Esophagus muscularis mucosa (tissue), 4 donors: ENCODE measurements at places on chromosomes 7 and 10. TPM values are rescaled to one million over a fixed set of nuclear protein-coding genes. Genes with fewer than 3 reads are reported as not detected.
A peak's percentile ranks its signal among the peaks of the same experiment; 100 is the strongest.

GRCh38 chr10:58909881-58910280 is 266.6 kb upstream of the PHYHIPL start:
- no peak for DNase-seq

The FRA10AC1 gene
- total RNA-seq, result 10.6 TPM

The ADAM12 gene
- total RNA-seq, result 1.2 TPM

The SCART1 gene
- 0.65 TPM for total RNA-seq

The ZNF22 gene
- total RNA-seq, result 17.5 TPM

- no peak for DNase-seq
These were observed 110.1 kb downstream of the JAZF1 start for GRCh38 chr7:28070297-28071055.

DNA sequence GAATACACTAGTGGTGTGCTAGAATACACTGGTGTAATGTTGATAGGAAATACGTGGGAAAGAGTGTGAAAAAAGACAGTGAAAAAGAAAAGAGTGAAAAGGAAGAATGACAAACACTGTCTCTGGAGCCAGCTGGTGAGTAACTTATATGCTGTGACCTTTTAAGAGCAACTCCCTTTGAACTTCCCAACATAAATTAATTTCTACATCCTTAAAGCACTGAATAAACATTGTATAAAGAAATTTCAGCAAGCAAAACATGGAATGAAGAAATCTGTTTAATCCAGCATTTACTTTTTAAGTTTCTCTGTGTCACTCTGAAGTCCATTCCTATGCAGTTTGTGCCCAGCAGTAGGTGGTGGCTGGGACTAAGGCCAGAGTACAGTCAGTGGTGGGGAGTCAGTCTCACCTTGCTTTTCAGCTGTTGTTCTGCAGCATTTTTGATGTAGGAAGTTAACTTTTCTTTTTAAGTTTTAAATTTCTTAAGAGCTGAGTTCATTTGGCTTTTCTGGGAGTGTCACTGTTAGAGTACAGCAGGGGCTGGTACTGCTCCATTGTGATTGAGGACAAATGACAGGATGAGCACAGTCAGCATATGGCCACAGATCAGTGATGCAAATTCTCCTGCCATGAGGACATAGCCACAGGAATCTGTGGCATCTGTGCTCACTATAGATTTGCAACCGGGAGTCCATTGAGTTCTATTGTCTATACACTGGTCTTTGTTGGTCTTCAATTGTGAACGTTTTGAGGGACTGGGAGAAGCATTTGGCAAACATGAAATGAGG is 321.8 kb downstream of the ZNF248 start:
- DNase-seq, result no peak

DNA sequence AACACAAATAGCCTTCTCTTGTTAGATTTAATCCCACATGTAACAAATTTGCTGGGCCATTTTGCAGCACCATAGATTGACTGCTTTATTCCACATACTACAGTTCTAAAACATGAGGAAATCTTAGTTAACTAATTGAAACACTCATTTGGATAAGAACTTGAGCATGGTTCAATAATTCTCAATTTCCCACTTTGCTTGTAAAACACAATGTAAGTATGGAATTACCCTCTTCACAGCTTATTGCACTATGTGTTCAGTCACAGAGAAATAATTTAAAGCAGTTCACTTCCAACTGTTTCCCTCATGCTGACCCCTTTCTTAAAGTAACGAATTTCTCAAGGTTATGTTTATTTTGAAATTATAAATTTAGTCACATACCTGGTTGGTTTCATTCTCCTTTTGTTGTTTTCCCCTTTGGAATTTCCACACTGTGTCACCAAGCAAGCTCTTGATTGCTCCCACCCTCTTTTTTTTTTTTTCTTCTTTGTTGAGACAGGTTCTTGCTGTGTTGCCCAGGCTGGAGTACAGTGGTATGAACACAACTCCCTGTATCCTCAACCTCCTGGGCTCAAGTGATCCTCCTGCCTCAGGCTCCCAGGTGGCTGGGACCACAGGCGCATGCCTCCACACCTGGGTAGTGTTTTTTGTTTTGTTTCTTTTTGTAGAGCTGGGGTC is 425.4 kb downstream of the EXOC4 start:
- DNase-seq, result no peak

- DNase-seq, result no peak
These were observed 366.6 kb upstream of the PFKP start for GRCh38 chr10:2700626-2701305.

- DNase-seq, result no peak
These were observed 199.3 kb downstream of the PRKG1 start for GRCh38 chr10:51273574-51273973.

- DNase-seq, result no peak
These were observed 210.9 kb upstream of the VSTM2A start for GRCh38 chr7:54331311-54331710.

- DNase-seq, result peak; percentile 99
These were observed 1.7 kb upstream of the ETV1 start for GRCh38 chr7:13990984-13991790.

The ANKRD30A gene
- not detected for total RNA-seq

GRCh38 chr10:71553432-71553831 is 156.7 kb downstream of the CDH23 start:
- no peak for DNase-seq

The CNPY1 gene
- not detected for total RNA-seq

The NCF1 gene
- total RNA-seq, result 7.0 TPM

- DNase-seq, result no peak
These were observed 153.9 kb downstream of the AGMO start for GRCh38 chr7:15407910-15408309.
